ENCODE measurements at places on chromosomes 7 and 10.
A peak's percentile ranks its signal among the peaks of the same experiment; 100 is the strongest.

GRCh38 chr10:12609435-12609834 is 260.1 kb downstream of the CAMK1D start:
- no peak for DNase-seq

- DNase-seq: no peak
These were observed 15.4 kb upstream of the BTBD16 start for GRCh38 chr10:122255509-122256301.

GRCh38 chr10:20492447-20492846 is 404.7 kb downstream of the NEBL start:
- DNase-seq: peak; percentile 31

DNA sequence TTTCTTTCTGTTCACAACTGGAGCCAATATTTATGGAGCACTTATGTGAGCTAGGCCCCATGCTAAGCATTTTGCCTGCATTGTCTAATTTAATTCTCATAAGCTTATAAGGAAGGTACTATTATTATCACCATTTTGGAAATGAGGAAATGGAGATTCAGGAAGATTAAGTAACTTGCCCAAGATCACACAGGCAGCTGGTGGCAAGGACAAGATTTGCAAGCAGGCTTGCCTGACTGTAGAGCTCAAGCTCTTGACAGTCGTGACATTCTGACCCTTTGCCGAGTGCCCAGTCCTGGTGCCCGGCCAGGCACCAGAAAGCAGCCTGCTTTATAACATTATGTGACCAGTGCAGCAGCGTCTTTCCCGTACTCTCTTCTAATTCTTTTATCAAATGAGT is 38.2 kb downstream of the WNT2 start:
- no peak for DNase-seq

DNA sequence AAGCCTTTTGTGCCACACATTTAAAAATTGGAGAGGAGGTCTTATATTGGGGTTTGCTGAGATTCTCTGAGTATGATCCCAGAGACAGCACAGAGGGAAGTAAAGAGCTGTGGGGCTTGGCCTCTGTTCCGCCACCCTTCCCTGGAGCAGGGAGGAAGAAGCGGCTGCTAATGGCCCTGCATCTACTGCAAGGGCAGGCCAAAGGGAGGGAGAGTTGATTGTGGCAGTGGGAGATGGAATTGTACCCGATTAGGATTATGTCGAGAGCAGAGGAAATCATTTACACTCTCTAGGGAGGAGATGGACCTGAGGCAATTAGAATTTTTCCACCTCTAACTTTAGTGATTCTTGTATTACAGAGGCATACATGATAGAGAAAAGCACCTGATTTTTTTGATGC is 28.8 kb downstream of the CYP17A1 start:
- no peak for DNase-seq

DNA sequence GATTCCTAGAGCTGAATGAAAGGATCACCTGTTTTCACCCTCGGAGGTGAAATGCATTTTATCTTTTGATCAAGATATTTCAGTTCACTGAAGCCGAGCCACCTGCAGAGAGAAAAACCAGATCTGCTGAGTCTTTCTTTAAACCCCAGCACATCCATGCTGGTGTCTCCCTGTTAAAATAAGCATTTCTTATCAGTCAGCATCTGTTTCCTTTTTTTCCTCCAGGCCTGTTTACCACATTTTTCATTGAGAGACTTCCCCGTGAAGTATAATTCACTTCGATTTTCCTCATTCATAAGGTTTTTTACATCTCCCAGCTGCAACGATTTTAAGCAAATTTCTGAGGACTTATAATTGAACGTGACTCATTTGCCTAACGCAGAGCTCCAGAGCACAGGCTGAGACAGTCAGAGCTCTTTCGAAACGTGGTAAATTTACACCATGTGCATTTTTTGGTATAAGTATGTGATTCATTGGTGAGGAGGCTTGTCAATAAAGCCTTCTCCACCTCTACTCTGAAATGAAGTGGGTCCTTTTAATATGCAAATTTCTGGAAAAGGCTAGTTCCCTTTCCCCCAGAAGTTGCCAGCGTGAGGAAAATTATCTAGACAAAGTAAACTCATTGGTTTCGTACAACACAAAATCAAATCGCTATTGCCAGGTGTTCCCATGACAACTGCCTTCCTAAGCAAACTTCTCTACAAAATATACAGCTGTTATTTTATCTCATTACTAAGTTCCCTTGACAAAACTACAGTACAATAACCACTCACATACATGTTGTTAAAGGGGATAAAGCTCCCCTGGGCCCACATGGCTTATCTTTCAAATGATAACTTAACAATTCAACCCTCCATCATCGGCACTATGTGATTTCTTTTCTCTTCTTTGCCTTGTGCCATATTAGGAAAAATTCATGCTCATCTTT is 374.8 kb upstream of the AKR1E2 start:
- DNase-seq: peak; percentile 78

DNA sequence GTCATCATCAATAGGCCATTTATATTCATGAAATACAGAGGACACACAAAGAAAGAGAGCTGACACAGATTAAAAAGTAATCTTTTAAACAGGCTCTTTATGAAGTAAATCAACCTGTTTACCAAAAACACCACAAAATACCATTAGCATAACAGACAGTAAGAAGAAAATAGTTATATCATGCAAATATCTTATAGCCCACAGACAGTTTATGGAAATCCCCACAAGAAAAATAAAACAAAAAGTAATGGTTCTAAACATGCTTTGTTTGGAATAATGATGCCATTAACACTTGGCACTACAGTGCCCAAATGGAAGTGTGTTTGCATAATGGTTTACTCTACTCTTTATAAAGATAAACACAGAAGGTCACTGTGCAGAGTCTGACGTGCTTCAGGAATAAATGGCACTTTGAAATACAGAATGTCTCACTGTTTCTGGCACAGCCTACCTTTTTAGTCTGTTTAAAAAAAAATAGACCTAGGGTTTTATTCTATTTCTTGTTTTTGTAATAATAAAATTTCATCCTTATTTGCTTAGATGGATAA is 30.1 kb downstream of the SEMA3D start:
- DNase-seq: no peak
